GM23338 (cell line): ENCODE measurements at places on chromosomes 16 and 17.

GRCh38 chr17:46803544-46803943, 14.9 kb downstream of the WNT3 start:
- no peak for DNase-seq

GRCh38 chr16:23298290-23298915, 3.7 kb upstream of the SCNN1B start:
- DNase-seq: no peak

GRCh38 chr17:31931756-31932155, 5.1 kb upstream of the SUZ12 start:
- DNase-seq: no peak

GRCh38 chr17:142876-143784, 5.8 kb downstream of the SCGB1C2 start:
- DNase-seq: no peak

- DNase-seq: no peak
Measured at GRCh38 chr16:67708368-67708771, 10.7 kb downstream of the GFOD2 start.

DNA sequence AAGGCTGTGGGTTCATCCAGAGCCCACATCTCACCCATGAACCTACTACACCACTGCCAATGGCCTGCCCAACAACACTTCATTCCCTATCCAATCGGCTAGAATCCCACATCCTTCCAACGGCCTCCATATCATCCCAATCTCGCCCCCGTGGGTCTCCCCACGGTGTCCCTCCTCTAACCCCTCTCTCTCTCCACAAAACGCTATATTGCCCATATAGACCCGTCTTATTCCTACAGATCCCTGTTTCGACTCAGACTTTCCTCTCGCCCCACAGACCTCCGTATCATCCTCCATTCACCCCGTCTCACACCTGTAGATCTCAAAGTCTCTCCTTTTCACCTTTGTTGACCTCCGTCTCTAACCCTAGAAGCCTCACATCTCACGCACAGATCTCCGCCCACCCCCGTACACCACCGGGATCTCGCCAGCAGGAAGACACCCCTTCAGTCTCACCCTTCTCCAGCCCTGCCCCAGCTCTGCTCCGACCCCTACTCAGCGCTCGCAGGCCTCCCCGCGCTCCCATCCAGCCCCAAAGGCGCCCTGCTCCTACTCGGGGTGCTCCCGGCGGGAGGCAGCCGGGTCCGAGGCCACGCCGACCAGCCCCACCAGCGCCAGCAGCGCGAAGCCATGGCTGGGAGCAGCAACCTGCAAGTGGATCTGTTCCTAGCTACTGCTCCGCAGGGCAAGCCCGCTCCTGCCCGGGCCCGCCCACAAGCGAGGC, at the start of gene FDXR:
TSS of gene FDXR (minus strand) at position 682 of the 724 bp plus-strand sequence. CDS start at position 632, 50 bp downstream.
- DNase-seq: no peak

GRCh38 chr17:38428112-38428642, at the start of gene ARHGAP23:
Gene ARHGAP23 (plus strand): TSS chr17:38428464. CDS start chr17:38428486, 22 bp downstream.
- peak; percentile 77 for DNase-seq

- DNase-seq: no peak
Measured at GRCh38 chr17:21090902-21091618, 35.7 kb upstream of the DHRS7B start.

GRCh38 chr16:89716493-89716892, 4.2 kb downstream of the VPS9D1 start:
- DNase-seq: no peak

GRCh38 chr17:7095625-7096024, 15.6 kb upstream of the CLEC10A start:
- no peak for DNase-seq

DNA sequence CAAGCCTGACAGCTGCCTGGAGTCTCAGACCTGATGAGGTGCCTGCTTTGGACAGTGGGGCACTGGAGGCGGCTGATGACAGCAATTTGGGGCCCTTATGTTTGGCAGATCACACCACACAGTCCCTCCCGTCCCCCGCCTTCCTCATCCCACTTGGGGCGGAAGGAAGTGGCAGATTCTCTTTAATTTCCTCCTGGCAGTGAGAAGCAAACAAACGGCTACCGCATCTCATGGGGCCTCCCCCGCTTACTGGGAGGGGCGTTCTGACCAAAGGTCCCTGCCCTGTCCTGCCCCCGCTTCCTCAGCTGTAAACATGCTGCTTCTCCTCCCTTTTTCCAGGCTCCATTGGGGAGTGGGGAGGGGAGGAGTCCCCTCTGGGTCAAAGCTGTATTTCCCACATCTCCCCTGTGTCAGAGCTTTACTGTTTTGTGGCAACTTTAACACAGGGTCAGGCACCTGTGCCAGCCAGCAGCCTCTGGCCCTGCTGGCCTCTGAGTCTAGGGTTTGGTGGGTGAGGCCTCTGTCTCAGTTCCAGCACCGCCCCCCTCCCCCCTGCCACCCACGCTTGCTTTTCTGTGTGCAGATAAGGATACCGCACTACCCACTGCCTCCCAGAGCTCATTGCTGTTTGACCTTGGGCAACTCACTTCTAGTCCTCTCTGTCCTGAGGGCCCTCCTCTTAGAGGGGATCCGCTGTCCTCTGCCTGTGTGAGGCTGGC, 5.4 kb upstream of the NFATC3 start:
- DNase-seq: no peak

- no peak for DNase-seq
Measured at GRCh38 chr17:21677911-21678310, 14.4 kb upstream of the KCNJ18 start.

DNA sequence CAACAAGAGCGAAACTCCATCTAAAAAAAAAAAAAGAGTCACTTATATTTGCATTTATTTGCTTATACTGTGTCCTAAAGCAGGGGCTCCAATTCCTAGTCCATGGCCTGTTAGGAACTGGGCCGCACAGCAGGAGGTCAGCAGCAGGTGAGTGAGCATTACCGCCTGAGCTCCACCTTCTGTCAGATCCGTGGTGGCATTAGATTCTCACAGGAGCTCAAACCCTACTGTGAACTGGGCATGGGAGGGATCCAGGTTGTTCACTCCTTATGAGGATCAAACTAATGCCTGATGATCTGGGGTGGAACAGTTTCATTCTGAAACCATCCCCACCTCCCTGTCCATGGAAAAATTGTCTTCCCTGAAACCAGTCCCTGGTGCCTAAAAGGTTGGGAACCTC, 24.9 kb downstream of the ITGB3 start:
- DNase-seq: no peak

- DNase-seq: no peak
Measured at GRCh38 chr17:42901535-42902229, 1.1 kb downstream of the G6PC1 start.

- DNase-seq: peak; percentile 27
Measured at GRCh38 chr16:55513616-55514015, 4.7 kb downstream of the LPCAT2 start.

- DNase-seq: no peak
Measured at GRCh38 chr17:75738218-75738802, 17.1 kb downstream of the ITGB4 start.

GRCh38 chr16:87860553-87861299, 8.6 kb downstream of the SLC7A5 start:
- DNase-seq: no peak
